NCI-H510A treated with DMSO at 0.1 percent for 48 hours (cell line): ENCODE measurements at places on chromosomes 2 and 18.

DNA sequence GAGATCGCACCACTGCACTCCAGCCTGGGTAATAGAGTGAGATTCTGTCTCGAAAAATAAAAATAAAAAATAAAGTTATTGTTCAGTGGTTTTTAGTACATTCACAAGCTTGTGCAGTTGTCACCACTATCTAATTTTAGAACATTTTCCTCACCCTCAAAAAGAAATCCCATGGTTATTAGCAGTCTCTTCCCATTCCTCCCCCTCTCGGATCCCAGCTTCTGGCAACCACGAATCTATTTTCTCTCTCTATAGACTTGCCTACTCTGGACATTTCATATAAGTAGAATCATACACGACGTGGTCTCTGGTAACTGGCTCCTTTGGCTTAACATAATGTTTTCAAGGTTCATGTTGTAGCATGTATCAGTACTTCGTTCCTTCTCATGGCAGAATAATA is 38.6 kb downstream of the CABLES1 start:
- DNase-seq = no peak

DNA sequence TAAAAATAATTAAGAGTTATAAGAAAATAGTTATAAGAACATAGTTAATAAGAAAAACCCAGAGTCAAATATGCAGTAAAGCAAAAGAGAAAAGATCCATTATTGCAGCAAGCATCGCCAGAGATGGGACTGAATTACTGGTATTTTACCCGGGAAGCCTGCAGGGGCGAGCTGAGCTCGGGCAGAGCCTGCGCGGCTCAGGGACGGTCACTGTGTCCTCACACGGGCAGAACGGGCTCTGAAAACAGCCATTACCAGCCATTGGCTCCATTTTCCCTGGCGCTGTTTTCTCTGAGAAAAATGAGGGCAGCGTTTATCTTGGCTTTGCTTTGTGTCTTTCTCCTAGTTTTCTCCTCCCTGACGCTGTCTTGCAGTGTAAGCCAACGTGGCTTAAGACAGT is 95.3 kb upstream of the ALKAL2 start:
- no peak for DNase-seq

- no peak for DNase-seq
Observed at GRCh38 chr2:83536556-83536955, 922.5 kb downstream of the SUCLG1 start.

DNA sequence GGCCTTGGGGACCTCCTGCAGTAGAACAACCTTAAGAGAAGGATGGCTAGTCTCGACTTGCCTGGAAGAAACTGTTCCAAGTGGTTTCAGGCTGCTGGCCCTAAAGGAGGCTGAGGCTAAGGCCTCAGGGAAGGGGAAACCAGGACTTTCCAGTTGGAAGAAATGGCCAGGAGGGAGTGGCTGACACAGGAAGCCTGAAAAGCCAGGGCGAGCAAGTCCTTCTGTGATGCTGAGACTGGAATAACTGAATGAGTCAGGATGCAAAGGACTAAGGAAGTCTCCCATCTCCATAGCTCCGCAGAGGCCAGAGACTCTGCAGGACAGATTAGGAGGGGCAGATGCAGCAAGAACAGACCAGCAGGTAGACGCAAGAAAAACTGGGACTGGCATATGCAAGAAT is 7.4 kb downstream of the HTRA2 start:
- no peak for DNase-seq

DNA sequence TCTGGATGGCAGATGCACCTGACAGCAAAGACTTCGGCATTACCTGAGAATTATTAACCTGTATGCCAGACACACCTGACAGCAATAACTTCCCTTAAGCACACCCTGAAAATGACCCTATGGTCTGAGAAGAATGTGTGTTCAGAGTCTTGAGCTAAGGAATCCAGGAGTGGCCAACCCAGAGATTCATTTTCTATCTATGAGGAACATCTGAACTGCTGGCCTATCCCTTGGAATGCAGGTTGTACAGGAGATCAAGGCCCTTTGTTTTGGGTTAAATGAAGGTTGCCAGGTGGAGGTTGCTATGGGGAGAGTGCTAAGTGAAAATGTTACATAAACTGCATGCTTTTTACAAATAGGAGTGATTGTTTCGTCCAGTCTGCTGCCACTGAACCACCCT is 200.9 kb upstream of the MEIS1 start:
- no peak for DNase-seq

DNA sequence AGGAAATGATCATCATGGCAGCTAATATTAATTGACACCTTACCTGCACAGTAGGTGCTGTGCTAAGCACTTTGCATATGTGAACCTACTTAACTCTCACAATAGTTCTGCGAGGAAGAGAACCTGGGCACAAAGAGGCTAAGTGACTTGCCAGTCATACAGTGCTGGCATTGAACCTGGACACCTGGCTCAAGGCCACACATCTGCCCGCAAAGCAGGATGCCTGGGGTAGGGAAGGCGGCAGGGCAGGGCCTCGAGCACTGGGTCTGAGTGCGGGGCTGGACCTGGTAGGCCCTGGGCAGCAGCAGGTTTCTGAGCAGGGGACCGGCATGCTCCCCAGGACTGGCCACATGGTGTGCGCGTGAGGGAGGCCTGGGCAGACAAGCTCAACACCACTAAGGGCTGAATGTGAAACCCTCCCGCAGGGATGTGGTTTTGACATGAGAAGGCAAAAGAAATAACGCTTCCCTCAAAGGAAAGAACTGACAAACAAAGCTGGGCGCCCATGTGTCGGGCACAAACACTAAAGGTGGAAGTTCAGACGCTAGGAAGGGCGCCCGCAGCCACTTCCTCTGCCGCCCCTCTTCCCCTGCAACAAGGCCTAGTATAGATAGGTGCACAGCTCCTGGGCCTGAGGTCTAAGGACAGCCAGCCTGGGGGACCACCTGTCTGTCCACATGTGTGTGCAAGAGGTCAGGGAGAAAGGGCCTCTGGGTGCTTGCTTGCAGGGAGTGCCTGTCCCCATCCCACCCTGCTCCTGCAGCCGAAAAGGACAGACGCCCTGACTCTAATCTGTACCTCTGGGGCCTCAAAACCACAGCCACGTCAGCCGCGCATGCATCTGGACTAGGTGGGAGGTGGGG is 92.5 kb downstream of the ZFP36L2 start:
- DNase-seq = no peak

DNA sequence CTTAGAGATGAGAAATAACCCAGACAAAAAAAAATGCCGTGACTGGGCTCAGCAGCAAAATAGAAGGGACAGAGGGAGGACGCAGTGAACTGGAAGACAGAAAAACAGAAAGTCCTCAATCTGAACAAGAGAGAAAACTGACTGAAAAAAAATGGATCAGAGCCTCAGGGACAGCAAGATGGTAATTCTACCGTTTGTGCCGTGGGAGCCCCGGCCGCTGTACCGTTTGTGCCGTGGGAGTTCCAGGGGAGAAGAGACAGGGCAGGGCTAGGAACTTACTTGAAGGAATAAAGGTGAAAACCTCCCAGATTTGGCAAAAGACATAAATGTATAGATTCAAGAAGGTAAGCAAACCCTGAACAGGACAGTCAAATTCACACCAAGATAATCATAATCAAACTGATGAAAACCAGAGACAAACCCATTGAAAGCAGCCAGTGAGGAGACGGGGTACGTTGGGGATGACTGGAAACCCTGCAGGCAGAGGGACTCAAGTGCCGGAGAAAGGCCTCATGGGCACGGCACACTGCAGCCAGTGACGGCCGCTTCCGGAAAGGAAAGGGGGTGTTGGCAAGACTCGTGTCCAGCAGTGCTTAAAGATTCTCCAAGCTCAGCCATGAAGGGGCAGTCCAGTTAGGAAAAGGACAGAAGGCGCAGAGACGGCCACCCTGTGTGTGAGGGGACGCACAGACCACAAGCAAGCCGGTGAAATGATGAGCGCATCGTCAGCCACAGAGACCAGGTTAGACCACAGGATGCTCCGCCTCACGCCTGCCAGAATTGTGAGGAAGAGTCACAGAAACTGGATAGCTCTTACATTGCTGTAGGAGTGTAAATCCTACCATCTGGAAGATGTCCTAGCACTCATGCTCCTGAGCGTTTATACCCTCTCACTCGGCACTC is 40.0 kb upstream of the NFATC1 start:
- DNase-seq = no peak

GRCh38 chr18:54112356-54112755 is 112.1 kb downstream of the MBD2 start:
- DNase-seq = no peak

- DNase-seq = no peak
Observed at GRCh38 chr2:230053753-230054478, 14.8 kb downstream of the SLC16A14 start.

- DNase-seq = no peak
Observed at GRCh38 chr2:22748909-22749308, 636.1 kb upstream of the KLHL29 start.

DNA sequence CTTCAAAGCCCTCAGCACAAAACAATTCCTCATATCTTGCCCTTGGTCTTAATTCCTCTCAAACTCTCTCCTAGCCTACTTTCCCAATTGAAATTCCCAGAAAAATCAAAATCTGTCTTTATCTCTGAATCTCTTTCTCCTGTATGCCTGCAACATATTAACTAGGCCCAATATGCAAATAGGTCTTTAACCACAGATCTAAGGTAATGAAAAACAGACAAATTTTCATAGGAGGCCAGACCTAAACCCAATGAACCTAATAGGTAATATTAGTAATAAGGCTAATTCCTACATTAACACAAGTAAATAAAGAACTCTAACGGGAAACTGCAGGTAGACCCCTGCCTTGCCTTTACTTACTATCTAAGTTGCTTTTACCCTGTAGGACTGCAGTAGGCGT is 41.4 kb downstream of the WDR33 start:
- DNase-seq = no peak

DNA sequence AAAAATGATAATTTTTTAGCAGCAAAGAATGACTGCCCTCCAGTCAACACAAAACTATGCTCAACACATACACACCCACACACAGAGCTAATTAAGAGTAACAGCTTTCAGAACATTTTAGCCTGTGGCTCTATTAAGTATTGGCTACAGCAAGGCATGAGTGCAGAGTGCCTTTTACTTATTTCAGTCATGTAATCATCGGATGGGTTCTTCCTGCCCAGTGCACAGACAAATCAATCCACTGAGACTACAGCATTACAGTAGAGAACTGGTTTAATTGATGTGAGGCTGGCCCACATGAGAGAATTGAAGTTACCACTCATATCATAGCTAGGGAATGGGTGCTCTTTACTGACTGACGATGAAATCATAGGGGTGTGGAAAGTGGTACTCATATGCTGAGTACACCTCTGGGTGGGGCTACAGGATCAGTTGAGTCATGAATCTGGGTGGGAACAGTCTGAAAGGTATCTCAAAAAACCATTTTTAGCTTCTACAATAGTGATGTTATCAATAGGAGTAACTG is 241.0 kb downstream of the FSIP2 start:
- DNase-seq = no peak

DNA sequence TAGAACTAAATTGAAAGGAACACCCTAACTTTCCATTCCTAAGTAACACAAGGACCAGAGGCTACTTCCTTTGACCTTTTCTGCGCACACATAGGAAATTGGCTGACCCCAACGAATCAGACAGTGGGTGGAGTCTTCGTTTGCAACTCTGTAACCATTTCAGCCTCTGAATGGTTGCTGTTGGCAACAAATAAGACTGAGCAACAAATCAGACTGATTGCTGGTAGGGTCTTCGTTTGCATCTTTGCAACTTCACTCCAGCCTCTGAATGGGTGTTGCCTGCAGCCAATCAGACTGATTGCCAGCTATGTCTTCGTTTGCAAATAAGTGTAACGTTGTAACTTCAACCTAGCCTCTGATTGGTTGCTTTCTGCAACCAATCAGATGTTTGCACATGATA is 34.6 kb downstream of the USP40 start:
- DNase-seq = no peak

- peak; percentile 78 for DNase-seq
Observed at GRCh38 chr2:136025057-136025973, 39.9 kb upstream of the DARS1 start.

DNA sequence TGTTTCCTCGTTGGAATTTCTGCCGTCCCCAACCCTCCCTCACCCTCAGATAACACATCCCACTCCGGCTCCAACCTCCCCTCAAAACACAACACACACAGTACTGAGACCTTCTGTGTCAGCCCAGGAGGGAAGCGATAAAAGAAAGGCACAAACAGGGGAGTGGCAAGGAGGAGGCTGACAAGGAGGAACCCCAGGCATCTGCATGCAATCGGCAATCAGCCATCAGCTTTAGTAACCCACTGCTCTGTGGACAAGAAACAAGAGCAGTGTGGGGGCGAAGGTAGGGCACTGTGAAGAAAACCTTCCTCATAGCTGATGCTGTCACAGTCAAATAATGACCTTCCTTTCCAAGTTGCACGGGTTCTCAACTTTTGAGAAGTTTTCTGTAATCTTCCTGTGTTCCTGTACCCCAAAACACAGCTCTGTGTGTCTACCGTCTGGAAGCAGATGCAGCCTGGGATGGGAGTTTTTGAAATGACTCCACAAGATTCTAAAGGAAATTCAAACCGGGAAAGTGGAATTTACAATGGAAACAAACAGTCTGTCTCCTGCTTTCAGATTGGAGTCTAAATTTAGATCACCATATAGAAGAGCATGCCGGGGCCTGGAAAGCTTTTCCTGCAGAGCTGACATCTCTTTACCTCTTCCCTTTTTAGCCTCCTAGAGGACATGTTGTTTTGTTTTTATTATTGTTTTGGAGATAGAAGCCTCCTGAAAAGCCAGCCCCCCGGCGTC is 16.4 kb upstream of the LPIN2 start:
- no peak for DNase-seq

DNA sequence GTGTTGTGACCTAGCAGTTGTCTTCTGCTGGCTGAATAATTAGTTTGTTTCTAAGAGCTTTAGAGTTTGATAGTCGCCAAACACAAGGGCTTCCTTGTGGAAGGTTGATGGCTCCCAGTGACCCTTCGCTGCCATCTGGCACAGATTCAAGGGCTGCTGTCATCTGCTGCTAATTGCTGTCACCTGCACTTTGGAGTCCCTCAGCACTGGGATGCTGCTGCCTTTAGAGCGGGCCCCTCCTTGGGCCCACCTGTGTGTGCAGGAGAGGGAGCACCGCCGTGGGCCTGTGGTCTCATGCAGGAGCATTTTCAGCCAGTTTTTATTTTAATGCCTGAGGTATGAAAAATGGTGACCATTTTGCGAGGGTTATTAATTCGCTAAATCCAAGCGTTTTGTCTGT is 154.0 kb upstream of the NFATC1 start:
- DNase-seq = peak; percentile 78

GRCh38 chr2:139605668-139606067 is 825.5 kb upstream of the NXPH2 start:
- no peak for DNase-seq

- no peak for DNase-seq
Observed at GRCh38 chr2:46329803-46330775, 32.9 kb downstream of the EPAS1 start.

- no peak for DNase-seq
Observed at GRCh38 chr2:46702537-46702936, 213.1 kb downstream of the MCFD2 start.

- no peak for DNase-seq
Observed at GRCh38 chr2:120791962-120792297, 56.3 kb downstream of the GLI2 start.
